Activated gamma-delta T cell treated with Interleukin-2 at 50 U/mL for 16 hours (primary cell): ENCODE measurements at places on chromosomes 7 and 10.

DNA sequence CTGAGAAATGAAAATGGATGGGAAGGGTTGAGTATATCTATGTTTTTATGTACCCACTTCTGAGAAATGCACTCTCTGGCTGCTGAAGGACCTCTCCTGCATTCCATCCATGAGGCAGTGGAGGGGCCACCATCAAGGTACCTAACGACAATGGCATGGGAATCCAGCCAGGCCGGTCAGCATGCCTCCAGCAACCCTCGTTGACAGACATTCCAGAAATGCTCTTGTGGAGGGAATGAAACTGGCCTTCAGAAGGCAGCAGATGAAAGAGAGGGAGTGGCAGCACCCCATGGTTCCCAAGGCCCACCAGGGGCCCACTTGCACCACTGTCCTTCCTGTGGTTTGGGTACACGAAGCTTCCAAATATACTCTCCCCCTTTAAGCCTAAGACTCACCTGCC, 269.0 kb downstream of the ARHGAP12 start:
- DNase-seq, result no peak

DNA sequence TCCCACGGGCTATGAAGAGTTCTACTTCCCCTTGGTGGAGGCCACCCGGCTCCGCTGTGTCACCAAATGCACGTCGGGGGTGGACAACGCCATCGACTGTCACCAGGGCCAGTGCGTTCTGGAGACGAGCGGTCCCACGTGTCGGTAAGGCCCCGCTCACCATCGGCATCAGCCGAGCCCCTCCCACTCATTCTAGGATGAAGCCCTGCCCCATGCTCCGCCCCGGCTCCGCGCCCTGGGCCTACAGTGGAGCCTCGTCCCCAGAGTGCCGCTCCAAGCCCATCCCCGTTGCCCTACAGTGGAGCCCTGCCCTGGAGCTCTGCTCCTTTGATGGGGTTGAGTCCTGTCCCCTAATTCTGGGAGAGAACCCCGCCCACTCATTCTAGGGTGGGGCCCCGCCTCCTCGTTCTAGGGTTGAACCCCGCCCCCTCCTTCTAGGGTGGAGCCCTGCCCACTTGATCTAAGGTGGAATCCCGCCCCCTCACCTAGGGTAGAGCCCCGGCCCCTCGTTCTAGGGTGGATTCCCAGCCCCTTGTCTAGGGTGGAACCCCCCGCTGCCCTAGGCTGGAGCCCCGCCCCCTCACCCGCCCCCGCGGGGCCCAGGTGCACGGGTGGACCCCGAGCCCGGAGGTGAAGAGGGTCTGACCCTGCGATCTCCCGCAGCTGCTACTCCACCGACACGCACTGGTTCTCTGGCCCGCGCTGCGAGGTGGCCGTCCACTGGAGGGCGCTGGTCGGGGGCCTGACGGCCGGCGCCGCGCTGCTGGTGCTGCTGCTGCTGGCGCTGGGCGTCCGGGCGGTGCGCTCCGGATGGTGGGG, 3.4 kb upstream of the MUC12 start:
- DNase-seq, result peak; percentile 66

DNA sequence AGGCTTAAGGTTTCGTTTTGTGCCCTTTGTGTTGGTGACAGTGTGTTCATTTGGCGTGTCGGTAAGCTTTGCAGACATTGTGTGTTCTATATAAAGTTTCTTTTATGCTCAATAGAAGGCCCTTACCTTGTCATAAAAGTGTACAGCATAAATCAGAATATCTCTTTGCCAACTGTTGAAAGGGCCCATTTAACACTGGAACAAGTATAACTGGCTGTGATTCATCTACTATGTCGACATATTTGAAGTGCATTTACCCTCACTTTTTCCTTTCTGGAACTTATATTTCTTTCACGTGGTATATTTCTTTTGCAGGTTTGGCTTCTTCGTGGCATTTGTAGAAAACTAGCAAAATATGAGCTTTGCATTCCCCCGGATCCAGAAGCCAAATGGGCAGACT, 32.7 kb downstream of the EEPD1 start:
- no peak for DNase-seq

- no peak for DNase-seq
Observed at GRCh38 chr7:257647-257992, 32.4 kb upstream of the FOXL3 start.

DNA sequence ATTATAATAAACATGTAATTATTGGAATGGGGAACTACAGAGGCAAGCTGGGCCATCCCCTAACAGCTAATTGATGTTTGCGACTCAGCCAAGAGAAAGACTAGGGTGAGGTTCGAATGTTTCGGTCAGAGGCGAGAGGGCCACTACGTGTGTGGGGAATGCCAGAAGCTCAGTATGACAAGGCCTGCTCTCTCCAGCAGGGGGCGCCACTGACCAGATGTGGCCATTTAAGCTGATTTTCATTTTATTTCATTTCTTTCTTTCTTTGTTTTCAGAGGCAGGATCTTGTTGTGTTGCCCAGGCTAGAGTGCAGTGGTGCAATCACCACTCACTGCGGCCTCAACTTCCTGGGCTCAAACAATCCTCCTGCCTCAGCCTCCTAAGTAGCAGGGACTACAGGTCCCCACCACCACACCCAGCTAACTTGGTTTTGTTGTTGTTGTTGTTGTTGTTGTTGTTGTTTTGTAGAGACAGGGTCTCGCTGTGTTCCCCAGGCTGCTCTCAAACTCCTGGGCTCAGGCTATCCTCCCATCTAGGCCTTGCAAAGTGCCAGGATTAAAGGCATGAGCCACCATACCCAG, 38.1 kb downstream of the TMEM130 start:
- peak; percentile 14 for DNase-seq

DNA sequence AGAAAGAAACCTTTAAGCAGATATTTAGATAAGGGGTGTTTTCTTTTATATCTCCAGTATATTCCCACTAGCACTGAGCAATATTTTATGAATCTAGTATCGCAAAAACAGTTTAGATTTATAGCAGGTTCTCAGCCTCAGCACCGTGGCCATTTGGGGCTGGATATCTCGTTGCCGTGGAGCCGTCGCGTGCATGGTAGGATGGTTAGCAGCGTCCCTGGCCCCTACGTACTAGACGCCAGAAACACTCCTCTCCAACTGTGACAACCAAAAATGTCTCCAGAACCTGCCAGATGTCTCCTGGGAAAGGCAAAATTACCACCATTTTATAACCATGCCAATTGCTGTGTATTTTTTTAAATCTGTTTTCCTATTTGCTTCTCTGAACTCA, 172.9 kb downstream of the CACNB2 start:
- DNase-seq, result no peak

GRCh38 chr7:27151931-27152815, at the start of gene HOXA3:
HOXA3 (minus strand) TSS chr7:27152583; CDS start chr7:27110640, 41,943 bp downstream.
- no peak for DNase-seq

- no peak for DNase-seq
Observed at GRCh38 chr10:533186-533585, 156.3 kb downstream of the DIP2C start.

- DNase-seq, result no peak
Observed at GRCh38 chr7:51224811-51225595, 91.6 kb downstream of the COBL start.
